Activated CD4-positive, alpha-beta T cell treated with anti-CD3 and anti-CD28 coated beads, Interleukin-2, amount 50 U/mL, for 24 hours (primary cell): ENCODE measurements at places on chromosomes 12 and 14.

DNA sequence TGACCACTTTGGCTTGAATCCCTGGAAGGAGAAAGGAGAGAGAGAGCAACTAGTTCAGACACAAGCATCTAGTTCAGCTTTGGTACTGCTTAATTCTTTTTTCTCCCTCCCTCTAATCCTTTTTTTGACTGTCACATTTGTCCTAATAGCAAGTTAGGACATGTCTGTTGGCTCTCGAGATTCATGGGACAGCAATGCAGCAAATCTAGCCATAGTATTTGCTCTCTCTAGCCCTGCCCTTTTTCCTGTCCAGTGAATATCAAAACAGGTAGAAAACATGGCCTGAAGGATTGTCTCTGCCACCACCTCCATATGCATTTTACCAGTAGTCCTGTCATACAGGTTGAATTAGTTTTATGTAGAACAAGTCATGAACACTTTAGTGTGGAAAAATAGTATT, 116.4 kb downstream of the PTPRB start:
- no peak for DNase-seq

GRCh38 chr14:93322929-93323599, 9.8 kb downstream of the BTBD7 start:
- no peak for DNase-seq

DNA sequence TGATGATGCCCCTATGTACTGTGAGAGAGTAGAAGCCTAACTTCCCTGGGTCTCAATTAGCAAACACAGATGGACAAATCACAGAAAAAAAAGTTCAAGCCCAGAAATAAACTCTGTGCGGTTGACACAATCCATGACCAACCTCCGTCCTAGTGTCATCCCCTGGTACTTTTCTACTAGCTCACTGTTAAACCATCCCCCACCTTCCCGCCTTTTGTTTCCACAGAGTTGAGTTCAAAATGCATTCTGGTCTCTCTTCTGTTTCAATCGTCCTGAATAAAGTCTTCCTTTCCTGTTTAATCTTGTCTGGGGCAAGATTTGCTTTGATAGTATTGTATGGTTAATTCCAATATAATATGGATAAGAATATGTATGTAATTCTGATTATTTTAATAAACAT, 199.9 kb downstream of the SLC6A15 start:
- no peak for DNase-seq

DNA sequence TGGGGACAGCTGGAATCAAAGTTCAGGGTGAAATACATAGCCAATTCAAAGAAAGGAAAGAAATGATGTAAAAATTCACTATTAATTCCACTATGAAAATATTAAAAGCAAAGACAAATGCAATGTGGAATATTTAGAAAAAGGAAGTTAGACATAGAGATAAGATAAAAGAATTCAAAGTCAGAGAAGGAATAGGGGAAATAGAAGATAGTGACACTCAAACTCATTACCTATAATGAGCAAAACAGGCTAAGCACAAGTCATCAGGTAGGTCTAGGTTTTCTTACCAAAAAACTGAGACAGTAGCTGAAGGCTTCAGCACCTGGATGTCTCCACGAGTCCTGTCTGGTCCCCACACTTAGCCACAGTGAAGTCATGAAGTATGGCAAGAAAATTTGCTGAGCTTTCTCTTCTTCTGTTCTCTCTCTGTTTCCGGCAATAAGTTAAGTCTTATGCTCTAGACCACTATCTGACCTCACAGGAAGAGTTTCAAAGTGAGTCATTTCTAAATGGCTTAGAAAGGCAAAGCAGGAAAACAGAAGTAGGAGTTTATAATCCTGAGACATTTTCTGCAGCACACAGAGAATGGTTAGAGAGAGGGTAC, at the start of gene C3AR1:
Gene C3AR1, minus strand, starts transcription at position 369 of the 604 bp plus-strand sequence. CDS start 6,174 bp downstream, outside the sequence.
- DNase-seq = peak; percentile 17

GRCh38 chr14:72597252-72598233, 296.4 kb downstream of the DPF3 start:
- DNase-seq = no peak

DNA sequence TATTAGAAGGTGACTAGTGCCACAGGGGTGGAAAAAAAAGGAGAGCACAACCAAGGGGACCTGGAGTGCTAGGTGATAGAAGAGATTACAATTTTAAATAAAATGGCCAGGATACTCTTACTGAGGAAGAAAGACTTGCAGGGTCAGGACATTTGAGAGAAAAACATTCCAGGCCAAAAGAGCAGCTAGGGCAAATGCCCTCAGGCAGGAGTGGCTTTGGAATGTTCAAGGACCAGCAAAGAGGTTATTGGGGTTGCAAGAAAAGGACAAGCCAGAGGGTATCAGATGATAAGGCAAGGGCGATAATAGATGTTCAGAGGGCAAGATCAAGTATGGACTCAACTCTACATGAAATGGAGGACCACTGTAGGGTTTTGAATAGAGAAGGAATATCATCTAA, 146.4 kb downstream of the KIF21A start:
- no peak for DNase-seq

- DNase-seq = no peak
Observed at GRCh38 chr14:53147208-53147607, 5.9 kb downstream of the DDHD1 start.

DNA sequence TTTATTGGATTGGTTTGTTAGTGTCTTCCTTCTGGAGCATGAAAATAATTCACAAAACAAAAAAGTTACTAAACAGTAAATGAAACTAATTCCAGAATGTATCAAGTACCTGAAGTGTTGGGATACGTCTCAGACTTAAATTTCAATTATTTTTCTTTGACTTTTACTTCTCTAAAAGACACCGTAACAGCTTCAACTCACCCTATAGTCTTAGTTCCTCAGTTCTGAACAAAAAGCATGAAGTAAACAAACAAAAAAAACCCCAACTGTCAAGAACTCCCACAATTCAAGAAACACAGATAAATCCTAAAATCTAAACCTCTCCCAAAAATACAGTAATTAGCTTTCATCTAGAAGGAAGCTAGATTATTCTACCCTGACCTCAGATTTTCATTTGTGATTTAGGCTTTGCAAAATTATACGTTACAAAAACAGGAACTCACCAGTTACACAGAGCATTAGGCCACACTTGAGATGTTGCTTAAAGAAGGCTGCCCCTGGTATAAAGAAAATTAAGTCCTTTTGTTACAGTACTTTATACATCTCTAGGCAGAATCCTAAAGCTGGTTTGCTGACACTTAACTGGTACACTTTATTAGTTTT, 10.2 kb downstream of the HEATR5A start:
- DNase-seq = no peak

GRCh38 chr12:106147956-106148355, 9.2 kb upstream of the NUAK1 start:
- no peak for DNase-seq

- DNase-seq = no peak
Observed at GRCh38 chr14:58966997-58967396, 221.5 kb upstream of the DAAM1 start.

- no peak for DNase-seq
Observed at GRCh38 chr12:105733579-105733978, 403.1 kb downstream of the C12orf75 start.

DNA sequence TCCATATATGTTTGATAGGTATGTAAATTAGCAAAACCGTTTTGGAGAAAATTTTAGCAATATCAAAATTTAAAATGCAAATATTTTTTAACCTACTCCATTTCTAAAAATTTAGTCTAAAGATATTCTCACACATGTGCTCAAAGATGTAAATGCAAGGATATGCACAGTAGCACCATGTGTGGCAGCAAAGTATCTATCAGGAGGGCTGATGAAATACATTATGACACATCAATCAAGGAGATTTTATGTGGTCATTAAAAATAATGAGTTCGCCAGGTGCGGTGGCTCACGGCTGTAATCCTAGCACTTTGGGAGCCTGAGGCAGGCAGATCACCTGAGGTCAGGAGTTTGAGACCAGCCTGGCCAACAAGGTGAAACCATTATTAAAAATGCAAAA, 8.0 kb upstream of the C1R start:
- DNase-seq = no peak

DNA sequence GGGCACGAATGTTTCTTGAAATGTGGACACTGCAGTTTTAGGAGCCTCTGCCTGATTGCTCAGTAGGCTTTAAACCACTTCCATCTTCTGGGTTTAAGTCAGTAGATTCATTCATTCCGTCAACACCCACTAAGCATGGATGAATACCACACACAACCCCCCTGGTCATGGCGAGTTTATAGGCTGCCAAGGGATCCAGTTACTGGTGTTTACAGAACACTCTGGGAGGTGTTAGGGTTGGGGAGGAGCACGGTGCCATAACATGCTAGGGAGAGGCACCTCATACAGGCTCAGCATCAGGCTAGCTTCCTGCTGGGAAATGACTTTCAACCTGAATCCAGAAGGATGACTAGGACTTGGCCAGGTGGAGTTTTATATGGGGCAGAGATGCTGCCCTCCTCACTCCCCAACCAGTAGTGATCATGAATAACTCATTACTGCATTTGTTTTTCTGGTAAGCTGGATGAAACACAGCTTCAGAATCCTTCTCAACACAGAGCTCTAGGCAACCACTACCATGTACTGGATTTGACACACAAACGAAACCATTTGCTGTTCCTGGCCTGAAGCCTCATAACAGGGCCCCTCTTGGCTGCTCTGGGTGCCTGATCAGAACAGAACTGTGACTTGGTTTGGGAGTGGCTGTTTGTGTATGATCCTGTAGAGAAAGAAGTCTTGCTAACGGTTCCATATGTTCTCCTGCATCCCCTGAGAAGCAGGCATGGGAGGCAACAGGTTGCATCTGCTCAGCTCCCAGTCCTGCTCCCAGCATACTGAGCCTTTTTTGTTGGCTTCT, 47.9 kb downstream of the FBXW8 start:
- DNase-seq = no peak

- DNase-seq = no peak
Observed at GRCh38 chr12:121467638-121468498, 68.0 kb downstream of the RNF34 start.

DNA sequence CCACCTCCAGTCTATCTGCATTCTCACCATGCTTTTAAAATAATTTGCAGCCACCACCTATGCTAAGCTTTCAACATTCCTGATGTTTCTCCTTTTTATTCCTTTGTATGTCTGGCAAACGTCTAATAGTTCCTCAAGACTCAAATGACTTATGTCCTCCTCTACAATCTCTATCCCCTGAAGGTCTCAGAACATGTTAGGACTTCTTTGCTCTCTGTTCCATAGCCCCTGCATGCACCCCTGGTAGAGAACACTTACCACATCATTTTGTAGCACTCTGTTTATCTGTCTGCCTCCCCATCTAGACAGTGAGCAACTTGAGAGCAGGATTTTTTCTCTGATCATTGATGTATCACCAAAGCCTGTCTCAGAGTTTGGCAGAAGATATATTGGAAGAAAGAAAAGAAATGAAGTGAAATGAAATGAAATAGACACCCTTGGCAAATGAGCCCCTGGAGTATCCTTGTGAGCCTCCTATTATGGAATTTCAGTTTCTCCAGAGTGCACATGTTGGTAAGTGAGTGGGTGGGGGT, 1231.2 kb upstream of the FLRT2 start:
- no peak for DNase-seq

DNA sequence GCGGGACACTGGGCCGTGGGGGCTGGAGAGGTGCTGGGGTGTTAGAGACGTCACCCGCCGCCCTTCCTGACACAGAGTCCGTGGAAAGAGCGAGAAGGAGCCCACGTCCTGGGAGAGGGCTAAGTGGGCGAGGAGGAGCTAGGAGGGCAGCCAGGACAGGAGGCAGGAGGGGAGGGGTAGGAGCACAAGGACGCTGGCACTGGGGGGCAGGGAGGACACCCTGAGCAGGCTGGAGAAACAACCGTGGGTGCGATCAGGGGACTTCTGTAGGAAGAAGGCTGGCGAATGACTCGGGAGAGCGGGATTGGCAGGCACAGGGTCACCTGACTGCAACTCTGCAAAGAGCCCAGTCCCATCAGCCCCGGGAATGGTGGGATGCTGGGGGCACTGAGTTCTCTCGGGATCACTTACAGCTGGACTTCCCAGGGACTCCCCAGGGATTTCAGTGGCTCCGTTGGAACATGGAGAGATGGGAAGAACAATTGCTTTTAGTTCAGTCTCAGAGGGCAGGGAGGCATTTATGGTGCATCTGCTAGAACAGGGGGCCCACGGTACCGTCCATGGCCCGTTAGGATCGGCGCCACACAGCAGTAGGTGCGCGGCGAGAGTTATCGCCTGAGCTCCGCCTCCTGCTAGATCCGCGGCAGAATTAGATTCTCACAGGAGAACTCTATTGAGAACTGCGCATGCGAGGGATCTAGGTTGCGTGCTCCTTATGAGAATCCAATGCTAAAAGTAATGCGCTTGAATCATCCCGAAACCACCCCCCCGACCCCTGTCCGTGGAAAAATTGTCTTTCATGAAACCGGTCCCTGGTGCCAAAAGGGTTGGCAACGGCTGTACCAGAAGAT, 24.3 kb downstream of the UBR7 start:
- DNase-seq = no peak

- DNase-seq = no peak
Observed at GRCh38 chr12:87861791-87862190, 167.4 kb downstream of the C12orf50 start.

GRCh38 chr14:73239393-73240241, 2.3 kb downstream of the PAPLN start:
- DNase-seq = no peak

DNA sequence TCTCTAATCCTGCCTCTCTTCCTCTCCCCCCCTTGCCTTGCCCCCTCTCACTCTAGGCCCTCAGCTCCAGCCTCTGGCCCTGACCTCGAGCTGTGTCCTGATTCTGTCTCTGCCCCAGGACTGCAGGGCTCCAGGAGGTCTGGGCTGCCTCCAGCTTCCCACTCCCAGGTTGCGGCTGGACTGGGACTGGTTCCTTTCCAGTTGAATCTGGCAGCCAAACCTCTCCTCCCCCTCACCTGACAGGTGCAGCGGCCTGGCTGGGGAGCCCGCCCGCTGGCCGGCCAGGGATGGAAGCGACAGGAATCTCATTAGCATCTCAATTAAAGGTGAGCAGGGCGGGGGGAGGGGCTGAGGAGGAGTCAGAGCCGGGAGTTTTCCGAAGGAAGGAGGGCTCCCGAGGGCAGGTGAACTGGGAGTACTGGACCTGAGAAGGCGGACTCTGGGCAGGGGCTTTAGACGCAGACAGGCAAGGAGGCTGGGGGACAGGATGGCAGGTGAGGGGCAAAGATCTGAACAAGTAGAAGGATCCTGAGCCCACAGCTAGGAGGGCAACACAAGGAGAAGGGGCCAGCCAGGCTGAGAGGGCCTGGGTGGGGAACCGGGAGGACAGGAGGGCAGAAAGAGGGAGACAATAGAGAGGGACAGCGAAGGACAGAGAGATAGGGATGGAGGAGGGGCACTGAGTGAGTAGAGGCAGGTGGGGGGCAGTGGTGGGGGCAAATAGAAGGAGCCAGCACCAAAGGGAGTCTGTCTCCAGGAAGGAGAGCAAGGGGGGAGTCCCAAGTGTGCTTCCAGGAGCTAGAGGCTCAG, at the start of gene SCNN1A:
Gene SCNN1A, minus strand, starts transcription at position 295 of the 810 bp plus-strand sequence. CDS start 780 bp downstream, outside the sequence.
- no peak for DNase-seq

GRCh38 chr14:93346926-93347721, at the start of gene COX8C:
COX8C (plus strand) TSS chr14:93347182; CDS start chr14:93347269, 87 bp downstream.
- DNase-seq = no peak
